Type B pancreatic cell (in vitro differentiated cells): ENCODE measurements at places on chromosomes 2 and 18. TPM values are rescaled to one million over a fixed set of nuclear protein-coding genes. Genes with fewer than 3 reads are reported as not detected.

CBLN2 gene
- 4.7 and 6.2 TPM in 2 replicates for total RNA-seq

SLC14A1 gene
- total RNA-seq, result 0.76 and 2.4 TPM in 2 replicates

LYG2 gene
- total RNA-seq, result not detected in 2 replicates

GRCh38 chr18:70377317-70377799, 88.5 kb downstream of the SOCS6 start:
- DNase-seq, result no peak

GRCh38 chr2:65503746-65504145, 71.3 kb upstream of the SPRED2 start:
- DNase-seq, result no peak

GRCh38 chr2:238022594-238023157, 38.1 kb upstream of the SCLY start:
- DNase-seq, result peak; percentile 25
